ENCODE measurements at places on chromosomes 11 and 22. TPM values are rescaled to one million over a fixed set of nuclear protein-coding genes. Genes with fewer than 3 reads are reported as not detected.

The PVALB gene
- 1.7 TPM for total RNA-seq

The KLHL35 gene
- total RNA-seq, result 0.35 TPM

The OR52H1 gene
- total RNA-seq, result not detected

The TUB gene
- 29.9 TPM for total RNA-seq

The VPREB3 gene
- total RNA-seq, result 0.77 TPM

The OR52E4 gene
- not detected for total RNA-seq

The CYB5R2 gene
- 50.4 TPM for total RNA-seq

The DBX1 gene
- not detected for total RNA-seq

The NAA40 gene
- 31.1 TPM for total RNA-seq

The KRTAP5-8 gene
- total RNA-seq, result not detected

The MICALL1 gene
- 32.1 TPM for total RNA-seq
